ENCODE measurements at places on chromosomes 7 and 10.

GRCh38 chr7:104838537-104839299 is 175.3 kb upstream of the KMT2E start:
- no peak for DNase-seq

- DNase-seq = peak; percentile 21
Measured at GRCh38 chr10:112115781-112116385, 67.7 kb downstream of the GPAM start.

DNA sequence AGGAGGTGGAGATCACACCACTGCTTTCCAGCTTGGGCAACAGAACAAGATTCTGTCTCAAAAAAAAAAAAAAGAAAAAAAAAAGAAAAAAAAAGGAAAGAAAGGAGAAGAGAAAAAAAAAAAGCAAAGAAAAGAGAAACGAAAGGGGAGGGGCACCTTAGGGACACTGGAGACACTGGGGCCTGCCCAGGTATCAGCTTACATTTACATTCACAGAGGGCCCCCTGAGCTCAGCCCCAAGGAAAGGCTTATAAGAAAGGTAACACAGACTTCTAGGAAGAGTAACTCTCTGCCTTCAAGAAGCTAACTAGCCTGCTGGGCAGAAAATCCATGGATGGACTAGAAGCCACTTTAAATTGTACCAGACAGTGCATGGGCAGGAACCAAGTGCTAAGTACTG is 108.8 kb downstream of the NPY start:
- DNase-seq = no peak

DNA sequence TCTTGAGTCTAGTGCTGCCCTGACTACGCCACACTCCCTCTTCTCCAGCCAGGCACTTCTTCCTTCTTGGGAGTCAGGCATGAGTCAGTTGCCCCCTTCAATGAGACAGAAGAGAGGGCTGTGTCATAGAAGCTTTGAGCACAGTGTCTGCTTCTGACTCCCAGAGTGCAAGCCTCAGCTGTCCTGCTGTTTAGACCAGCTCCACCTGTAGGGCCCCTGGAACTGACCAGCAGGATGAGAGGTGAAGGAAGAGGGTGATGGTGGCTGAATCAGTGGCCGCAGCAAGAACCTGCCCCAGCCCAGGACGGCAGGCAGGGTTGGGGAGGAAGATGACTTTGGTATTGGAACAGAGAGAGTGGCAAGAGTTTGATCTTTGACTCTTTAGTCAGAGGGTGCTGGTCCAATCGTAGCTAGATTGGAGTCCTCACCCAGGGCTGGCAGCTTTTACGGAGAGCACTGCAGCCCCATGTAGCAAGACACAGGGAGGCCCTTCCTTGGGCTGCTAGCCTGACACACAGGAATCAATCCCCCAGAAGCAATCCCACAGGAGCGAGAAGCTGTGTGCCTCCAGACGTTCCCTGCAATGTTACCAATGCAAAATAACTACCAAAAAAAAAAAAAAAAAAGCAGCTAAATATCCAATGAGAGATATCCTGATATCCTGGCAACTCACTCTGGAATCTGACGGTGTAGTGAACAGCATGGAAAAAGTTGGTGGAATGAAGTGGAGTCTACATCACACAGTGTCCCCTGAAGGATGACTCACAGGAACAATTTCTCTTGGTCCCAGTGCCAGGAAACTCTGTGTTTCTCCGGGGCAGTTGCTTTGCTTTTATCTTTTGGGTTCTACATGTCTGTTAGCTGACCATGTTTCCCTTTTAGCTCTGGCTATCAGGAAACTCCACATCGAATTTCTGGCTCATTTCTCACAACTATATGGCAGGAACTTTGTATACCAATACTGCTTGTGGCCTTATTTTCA is 6.9 kb downstream of the C10orf62 start:
- DNase-seq = peak; percentile 85

- peak; percentile 27 for DNase-seq
Measured at GRCh38 chr10:118800920-118801319, 46.1 kb upstream of the CACUL1 start.

- DNase-seq = no peak
Measured at GRCh38 chr7:6164491-6164890, 107.9 kb downstream of the CYTH3 start.

GRCh38 chr7:102170393-102170970 is 116.2 kb upstream of the SH2B2 start:
- no peak for DNase-seq

- no peak for DNase-seq
Measured at GRCh38 chr10:968546-969199, 19.6 kb upstream of the GTPBP4 start.

GRCh38 chr7:2661602-2662272 is 26.3 kb upstream of the AMZ1 start:
- DNase-seq = no peak

DNA sequence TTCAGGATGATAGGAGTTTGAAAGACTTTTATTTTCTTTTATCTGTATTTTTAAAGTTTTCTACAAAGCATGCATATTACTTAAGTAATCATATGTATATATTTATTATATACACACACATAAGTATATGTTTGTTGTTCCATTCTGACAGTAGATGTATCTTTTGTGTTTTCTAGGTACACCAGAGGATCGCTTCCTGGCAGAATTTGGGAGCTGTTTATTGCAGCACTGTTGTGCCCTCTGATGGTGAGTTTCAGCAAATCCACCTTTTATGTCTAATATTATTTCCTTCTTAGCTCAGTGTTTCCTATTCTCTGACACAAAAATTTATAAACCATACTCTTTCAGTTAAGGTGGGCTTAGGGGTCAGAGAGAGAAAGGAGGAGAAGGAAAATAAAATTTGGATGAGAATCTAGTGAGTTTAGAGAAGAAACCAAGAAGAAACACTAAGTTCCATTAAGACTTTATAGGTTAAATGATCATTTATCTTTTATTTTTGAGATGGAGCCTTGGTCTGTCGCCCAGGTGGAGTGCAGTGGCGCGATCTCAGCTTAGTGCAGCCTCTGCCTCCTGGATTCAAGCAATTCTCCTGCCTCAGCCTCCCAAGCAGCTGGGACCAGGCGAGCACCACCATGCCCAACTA is 59.2 kb upstream of the OIT3 start:
- DNase-seq = peak; percentile 28

DNA sequence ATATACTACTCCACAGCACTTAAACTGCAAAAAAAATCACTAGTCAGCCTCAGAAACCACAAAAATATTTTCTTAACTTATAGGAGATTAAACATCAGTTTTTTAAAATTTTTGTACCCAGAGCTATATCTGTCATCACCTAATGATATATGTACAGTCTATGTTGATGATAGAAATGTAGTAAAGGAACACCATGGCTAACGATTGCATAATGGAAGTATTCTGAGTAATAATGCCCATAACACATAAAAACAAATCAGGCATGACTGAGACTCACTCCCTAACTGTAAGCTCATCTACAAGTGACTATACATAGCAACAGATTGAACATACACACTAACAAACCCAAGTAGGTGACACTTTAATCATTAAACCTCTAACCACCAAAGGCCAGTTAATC is 51.3 kb downstream of the TSPAN12 start:
- DNase-seq = peak; percentile 71

DNA sequence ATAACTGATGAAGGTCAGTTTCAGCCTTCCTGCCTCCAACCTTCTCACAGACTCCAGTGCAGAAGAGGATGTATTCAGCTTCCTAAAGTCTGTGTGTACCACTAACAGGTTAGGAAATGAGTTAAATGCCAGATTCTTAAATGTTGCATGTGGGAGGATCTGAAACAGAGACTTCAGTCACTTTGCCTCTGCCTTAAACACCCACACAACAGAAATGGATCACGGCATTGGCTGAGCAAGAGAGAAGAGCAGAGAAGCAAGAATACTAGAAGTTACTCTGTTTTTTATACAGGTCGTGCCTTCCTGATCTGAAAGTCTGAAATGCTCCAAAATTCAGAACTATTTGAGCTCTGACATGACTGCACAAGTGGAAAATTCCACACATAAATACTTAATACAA is 98.9 kb upstream of the ARHGAP21 start:
- no peak for DNase-seq

GRCh38 chr7:107077699-107078516 is 33.4 kb downstream of the PRKAR2B start:
- no peak for DNase-seq

DNA sequence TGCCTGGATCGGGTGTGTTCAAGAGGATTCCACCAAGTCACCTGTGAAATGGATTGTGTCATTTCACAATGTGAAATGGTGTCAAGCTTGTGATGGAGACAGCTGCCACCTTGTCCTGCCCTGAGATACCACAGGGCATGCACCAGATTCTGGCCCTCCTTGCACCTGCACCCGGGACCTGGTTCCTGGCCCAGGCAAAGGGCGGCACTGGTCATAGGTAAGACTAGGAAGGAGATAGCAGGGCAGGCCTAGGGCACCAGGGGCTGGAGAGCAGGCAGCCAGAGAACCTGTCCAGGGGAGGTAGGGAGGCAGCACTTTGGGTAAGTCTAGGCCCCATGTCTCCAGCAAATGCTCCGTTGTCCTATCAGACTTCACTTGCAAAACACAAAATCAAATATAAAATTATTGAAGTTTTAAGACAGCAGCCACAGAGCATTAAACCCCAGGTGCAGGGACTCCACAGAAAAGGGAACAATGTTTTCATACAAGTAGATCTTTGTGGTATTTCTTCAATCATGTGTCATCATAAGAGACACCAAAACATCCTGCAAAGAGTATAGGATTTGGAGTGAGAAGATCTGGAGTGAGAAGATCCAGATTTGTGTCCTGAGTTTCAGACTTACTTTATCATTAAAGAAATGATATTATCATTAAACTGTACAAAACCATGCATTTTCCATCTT is 22.7 kb upstream of the ZNF800 start:
- no peak for DNase-seq

DNA sequence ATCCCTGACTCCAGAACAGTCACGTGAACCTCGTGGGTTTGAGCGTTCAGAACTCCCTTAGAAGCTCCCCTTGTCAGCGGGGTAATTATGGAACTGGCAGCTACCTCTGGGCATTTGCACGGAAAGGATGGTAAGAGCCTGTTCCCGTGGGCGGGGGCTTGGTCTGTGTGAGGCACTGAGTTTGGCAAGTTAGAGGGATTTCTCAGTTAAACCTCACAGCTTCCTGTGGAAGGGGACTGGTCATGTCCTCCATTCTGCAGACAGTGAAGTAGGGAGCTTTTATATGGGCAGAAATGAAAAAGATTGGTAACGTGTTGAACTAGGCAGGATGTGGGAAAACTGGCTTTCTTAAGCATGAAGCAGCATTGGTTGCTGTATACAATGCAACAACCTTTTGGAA is 16.0 kb downstream of the PALD1 start:
- no peak for DNase-seq

DNA sequence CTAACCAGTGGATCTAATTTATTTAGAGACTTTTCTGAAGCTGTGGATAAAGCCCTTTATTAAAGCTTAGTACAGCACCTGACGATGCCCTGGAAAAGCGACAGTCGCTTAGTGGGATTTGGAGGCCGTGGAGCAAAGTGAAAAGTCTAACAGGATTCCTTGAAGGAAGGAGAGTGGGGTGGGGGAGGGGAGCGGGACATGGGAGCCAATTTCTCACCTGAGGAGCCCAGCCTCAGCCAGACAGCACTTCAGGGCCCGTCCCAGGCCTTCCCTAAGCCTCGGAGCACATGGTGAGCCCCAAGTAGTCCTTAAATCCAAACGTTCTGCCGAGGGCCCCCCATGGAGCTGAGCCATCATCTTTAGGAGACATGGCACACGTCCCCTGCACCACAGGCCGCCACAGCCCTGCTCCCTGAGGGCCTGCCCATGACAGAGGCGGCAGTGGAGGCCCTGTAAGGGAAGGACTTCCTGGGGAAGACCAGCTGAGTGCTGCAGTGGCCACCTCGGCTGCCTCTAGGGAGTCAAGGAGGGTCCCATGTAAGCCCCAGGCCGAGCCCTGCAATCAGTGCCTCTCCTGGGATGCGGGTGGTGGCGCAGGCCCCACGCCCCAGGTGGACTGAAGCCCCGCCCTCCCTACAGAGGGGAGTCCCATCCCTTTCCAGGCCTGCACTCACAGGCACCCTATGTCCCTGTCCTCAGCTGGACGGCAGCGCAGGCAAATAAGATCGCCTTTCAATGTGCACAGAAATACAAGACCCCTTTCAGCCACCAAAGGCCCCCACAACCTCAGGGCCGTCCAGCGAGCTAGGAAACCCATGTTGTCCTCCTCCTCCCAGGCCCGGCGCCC is 187.0 kb downstream of the MAD1L1 start:
- no peak for DNase-seq

DNA sequence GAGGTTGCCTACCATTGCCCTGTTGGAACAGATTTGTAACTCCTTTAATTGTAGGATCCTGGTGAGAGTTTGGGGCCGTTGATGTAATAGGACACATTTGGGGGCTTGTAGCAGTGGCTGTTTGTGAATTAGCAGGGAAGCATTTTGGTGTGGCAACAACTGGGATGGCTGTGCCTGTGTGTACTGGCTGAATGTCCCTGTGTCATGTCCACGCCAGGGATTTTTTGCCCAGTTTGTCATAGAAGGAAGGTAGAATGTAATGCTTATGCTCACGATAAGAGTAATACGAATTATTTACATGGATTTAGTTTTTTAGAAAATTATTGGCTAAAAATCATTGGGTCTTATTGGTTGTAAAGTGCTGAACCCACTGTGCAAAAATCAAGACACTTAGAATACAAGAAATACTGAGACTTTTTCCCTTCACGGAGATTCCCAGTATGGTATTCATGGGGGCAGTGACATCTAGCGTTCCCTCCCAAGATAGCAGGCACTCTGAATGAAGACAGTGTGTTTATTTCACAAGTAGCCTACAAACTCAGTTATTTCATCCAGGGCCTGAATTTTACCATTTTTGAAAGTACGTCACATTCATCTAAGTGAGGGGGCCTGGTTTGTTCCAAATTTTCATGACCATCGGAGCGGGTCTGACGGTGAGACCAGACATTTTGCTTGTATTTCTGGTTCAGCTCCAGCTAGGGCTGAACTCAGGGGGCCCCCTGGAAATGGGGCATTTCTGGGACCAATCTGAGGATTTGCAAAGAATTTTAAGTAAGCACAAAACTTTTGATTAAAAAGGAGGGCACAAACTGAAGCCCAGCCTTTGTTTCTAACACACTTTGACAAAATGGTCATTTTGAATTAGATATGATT is 74.7 kb downstream of the CACNB2 start:
- peak; percentile 30 for DNase-seq

DNA sequence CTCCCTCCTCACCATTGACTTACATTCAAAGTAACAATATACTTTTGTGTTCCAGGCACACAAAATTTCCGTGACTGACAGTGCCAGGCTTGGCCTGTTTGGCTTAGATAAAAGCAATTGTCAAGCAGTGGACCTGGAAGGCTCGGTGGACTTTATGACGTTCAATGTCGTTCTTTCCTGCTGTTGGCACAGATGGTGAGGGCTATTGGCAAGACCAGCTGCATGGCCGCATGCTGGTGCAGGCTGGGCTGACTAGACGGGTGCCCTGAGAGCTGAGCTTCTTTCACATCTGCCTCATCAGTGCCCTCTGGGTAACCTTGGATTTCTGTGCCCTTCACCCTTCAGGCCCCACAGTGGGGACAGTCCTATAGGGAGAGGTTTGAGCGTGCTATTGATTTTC is 45.2 kb downstream of the WIPF3 start:
- DNase-seq = no peak

Measured in Caki2 (cell line).